ENCODE measurements at places on chromosomes 13 and 19.

GRCh38 chr13:113914333-113915011, 50.6 kb upstream of the GAS6 start:
- no peak for DNase-seq

GRCh38 chr19:6868351-6868750, 19.0 kb upstream of the ADGRE1 start:
- DNase-seq, result no peak

DNA sequence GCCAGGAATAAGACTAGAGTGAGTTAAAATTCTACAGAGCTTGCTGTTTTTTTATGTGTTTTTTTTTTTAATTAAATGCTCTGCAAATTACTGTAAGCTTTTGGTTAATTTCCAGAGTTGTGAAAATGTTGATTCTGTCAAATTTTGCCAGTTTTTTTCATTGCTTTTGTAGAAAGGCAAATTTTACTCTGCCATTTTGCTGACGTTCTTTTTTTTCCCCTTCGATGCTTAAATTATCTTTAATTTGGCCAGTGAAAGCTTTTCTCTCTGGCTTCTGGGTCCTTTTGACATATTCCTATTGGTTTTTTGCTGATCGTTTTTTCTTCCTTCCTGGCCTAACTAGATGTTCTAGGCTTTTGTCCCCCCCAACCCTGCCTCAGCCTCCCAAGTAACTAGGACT, 23.8 kb upstream of the EVI5L start:
- no peak for DNase-seq

DNA sequence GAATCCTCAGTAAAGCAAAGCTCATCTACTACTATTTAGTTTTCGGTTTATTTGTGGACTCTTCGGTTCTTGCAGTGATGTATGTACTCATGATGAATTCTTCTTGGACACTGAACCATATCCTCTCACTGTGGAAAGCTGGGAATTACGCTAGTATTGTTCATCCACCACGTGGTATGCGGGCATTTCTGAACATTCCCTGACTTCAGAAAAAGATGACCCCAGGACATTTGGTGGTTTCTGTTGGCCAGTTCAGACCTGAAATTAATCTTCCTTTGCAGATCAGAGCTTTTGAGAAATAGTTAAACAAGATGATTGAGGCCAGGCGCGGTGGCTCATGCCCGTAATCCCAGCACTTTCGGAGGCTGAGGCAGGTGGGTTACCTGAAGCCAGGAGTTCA, 25.3 kb upstream of the FBN3 start:
- DNase-seq, result no peak

GRCh38 chr19:7879836-7880235, 5.6 kb upstream of the PRR36 start:
- DNase-seq, result no peak

GRCh38 chr13:77412116-77412635, 85.3 kb upstream of the MYCBP2 start:
- no peak for DNase-seq

- no peak for DNase-seq
Observed at GRCh38 chr13:94886191-94886590, 173.8 kb upstream of the SOX21 start.
